Stimulated activated CD8-positive, alpha-beta memory T cell treated with anti-CD3 and anti-CD28 coated beads, Interleukin-4, amount 100 ng/mL, for 48 hours (primary cell): ENCODE measurements at places on chromosomes 4 and X.

DNA sequence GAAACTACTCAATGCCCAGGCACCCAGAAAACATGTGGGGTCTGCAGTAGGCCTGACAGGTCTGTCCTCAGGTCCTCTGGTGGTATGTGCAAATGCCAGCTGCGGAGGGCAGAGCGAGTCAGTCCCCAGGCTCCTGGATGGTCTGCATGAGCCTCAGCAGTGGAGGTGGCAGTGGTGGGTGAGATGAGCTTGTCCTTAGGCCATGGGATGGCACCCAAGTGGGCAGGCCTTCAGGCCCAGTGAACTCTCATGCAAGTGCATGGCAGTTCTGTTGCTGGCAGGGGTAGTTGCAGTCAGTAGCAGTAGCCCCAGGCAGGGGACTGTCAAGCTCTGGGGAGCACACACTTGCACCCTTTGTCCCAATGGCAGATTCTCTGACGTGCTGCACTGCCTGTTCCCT is 106.3 kb upstream of the ANXA10 start:
- no peak for DNase-seq

GRCh38 chr4:136219592-136220125 is 1312.6 kb downstream of the PCDH18 start:
- no peak for DNase-seq

DNA sequence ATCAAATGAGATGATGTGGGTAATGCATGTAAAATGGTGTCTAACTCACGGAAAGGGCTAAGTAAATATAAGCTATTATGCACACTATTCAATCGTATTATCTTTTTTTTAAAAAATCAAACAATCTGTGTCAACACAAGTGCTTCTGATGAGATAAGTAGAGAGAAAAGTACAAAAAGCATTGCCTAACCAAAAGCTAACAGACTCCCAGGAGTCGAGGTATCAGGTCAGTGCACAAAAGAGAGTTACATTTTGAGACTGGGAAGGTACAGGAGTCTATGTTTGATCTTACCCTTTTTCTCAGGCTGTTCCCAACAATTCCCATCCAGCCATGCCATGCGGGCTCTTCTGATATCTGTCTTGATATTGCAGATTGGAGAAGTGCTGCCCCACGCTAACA is 203.3 kb upstream of the ZIC3 start:
- no peak for DNase-seq

DNA sequence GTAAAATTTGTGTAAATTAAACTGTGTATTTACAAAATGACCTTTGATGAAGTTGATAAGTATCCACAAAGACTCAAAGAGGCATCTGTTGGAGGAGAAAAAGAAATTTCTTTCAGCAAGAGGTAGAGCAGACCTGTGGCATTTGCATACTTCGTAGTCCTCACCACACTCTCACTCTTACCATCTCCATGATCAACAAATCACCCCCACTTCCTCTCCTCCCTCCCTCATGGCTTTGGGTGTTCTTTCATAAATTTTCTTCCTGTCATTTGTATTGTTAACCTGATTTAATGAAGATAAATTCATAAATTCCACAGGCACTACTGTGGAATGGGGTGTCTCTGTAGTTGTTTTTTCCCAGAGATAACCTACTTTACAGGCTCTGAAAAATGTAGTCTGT is 366.5 kb downstream of the ZNF674 start:
- no peak for DNase-seq

DNA sequence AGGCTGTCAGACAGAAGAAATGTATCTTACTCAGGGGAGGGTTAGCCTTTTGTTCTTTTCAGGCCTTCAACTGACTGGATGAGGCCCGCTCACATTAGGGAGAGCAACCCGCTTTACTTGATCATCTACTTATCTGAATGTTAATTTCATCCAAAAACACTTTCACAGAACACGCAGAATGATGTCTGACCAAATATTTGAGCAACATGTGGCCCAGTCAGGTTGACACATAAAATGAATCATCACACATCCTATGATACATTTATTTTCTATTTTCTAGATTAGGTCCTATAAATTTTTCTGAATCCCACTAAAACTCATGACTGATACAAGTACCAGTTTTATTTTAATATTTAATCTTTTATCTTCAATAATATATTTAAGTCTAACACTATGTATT is 260.3 kb downstream of the IL15 start:
- DNase-seq = no peak

DNA sequence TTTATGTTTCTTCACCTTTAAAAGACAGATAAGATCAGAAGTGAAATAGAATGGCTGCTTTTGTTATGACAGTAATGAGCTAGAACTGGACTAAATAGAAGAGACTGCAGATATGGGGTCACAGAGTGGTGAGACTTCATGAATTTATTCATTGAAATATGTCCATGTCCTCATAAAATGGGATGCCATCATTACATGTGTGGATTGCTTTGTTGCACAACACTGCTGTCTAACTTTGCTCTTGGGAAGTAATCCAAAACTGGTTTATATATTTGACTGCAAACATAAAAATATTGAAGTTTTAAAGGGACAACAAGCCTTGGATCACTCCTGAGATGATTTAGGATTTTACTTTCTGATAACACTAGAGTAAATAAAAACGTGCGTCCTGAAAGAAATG is 209.2 kb upstream of the FAT4 start:
- DNase-seq = no peak

DNA sequence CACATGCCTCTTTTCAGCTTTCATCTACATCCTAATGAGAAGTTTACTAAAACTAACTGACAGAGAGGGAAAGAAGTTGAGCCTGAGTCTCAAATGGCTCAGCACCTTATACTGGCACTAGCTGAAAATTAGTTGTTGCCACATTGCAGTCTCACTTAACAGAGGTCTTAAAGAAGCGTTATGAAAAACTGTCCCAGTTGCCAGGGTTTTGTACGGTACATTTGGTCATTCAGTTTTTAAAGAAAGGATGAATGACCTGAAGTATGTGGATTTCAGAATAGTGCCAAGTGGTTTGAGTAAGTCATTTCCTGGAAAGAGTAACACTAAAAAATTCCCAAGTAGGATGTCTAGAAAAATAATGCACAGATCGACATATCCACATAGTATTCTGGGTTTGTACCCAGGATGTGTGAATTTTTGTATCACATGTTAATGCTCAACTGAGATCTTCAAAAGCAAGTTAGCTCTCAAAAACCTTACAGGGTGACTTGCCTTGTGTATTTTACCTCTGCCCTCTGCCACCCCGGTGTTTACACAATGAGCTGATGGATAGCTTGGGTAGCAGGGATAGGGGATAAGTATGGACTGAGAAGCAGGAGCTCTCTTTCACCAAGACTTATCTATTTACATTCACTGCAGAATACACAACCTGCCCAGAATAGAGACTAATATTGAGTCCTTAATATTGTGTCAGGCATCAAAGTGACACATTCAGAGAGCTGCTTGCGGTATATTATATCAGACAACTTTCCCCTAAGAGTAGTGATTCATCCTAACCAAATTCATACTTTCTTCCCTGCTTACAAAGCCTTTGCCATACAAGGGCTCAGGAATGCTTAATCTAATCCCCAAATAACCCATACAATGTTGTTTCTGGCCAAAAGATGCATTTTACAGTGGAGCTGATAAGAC is 1075.7 kb upstream of the PABPC4L start:
- no peak for DNase-seq

- DNase-seq = no peak
These were observed 49.9 kb upstream of the MND1 start for GRCh38 chr4:153294631-153295030.

GRCh38 chr4:3655963-3656362 is 110.2 kb upstream of the ADRA2C start:
- DNase-seq = no peak

DNA sequence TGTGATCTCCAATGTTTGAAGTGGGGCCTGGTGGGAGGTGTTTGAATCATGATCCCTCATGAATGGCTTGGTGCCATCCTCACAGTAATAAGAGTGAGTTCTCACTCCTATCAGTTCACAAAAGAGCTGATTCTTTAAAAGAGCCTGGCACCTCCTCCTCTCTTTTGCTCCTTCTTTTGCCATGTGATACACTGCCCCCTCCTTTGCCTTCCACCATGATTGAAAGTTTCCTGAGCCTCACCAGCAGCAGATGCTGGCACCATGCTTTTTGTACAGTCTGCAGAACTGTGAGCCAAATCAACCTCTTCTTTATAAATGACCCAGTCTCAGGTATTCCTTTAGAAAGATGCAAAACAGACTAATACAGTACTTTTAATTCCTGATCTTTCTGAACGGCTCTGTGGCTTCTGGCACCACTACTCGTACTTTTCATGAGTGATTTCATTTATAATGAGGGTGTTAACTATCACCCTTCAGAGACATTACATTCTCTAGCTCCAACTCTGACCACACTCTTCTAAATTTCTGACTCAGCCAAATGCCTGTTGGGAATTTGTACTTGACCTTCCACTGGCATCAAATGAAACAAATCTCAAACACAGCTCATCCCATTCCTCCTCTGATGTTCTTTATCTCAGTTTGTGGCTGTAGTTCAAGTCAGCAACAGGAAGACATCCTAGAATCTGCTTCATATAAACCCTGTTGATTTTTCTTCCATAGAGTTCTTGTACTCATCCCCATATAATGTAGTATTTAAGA is 4.2 kb downstream of the UFSP2 start:
- DNase-seq = no peak

GRCh38 chr4:118417325-118417724 is 64.5 kb upstream of the PRSS12 start:
- DNase-seq = no peak

DNA sequence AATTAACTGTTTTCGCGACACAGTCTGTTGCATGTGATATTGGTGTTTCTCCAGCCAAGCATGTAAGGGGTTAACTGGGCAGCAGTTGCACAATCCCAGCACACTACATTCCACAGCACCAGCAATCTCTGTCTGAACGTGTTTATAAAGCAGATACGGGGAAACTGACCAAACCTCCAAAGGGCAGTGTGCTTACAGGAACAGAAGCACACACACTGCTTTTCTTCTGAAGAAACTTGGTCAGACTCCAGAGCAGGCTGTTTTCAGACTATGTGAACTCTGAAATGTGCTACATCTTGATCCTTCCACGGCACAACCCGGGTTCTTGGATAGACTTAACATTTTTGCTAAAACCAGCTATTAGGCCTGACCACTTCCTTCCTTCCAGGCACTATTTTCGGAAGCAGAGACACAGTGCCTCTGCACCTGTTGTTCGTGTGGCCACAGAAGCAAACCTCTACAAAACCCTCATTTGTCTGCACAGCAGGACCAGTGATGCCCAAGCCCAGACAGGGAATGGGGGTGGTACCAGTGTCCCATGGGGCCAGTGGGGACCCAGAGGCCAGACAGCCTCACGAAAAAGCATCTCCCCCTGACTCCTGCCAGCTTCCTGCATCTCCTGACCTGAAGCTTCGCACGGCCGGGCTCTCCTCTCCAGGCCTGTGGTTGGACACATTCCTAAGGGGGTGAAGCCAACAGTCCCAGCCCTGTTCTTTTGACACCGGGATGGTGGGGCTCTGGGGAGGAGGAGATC is 90.1 kb downstream of the IRF2 start:
- DNase-seq = no peak

- DNase-seq = no peak
These were observed 196.5 kb downstream of the RELL1 start for GRCh38 chr4:37489697-37490096.

DNA sequence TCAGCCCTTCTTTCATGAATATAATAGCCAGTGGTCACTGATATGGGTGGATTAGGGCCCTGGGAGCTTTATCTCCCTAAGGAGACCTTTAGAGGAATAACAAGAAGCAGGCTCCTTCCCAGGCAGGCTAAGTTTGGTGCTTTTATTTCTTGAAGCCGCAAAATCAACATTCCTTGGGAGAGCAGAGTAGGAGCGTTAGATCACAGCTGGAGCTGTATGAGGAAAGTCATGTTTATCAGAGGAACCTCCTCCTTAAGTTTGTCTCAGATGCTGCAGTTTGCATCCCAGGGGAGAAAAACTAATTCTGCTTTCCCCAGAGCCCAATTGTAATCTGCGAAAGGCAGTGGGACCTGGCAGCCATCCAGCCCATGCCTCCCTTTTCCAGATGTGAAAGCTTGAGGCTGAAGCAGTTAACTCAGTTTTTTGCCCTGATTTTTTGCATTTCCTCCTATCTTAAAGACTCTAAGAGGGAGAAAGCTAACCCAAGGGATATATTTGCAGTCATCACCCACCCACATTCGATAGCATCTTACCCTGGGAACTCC is 186.0 kb upstream of the FRMPD4 start:
- no peak for DNase-seq

DNA sequence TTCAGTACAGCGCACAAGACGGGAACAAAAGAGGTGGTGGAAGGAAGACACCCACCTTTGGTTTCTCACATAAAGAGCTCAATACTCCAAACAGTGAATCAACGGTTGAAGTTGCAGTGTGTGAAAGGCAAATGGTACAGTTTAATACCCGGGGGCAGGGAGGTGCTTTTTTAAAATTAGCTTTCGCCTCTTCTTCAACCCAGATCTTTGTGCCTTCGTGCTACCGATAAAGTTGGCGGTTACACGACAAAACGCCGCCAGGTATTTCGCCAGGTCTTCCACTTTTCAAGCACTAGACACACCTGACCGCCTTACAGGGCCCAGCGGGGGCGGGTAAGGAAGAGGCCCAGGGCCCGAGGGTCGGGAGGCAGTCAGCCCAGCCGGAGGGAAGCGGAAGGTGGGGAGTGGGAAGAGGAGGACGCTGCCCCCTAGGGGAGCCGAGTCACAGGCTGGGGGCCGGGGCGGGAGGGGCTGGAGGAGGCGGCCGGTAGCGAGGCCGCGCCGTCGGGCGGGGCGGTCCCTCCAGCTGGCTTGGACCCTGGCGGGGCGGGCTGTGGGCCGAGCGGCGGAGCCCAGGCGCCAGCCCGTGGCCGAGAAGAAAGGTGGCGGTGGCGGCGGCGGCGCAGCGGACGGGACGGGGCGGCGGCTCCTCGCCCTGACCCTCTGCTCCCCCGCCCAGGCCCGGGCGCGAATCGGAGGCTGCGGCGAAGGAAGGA is 16.0 kb downstream of the UTP3 start:
- DNase-seq = peak; percentile 69

DNA sequence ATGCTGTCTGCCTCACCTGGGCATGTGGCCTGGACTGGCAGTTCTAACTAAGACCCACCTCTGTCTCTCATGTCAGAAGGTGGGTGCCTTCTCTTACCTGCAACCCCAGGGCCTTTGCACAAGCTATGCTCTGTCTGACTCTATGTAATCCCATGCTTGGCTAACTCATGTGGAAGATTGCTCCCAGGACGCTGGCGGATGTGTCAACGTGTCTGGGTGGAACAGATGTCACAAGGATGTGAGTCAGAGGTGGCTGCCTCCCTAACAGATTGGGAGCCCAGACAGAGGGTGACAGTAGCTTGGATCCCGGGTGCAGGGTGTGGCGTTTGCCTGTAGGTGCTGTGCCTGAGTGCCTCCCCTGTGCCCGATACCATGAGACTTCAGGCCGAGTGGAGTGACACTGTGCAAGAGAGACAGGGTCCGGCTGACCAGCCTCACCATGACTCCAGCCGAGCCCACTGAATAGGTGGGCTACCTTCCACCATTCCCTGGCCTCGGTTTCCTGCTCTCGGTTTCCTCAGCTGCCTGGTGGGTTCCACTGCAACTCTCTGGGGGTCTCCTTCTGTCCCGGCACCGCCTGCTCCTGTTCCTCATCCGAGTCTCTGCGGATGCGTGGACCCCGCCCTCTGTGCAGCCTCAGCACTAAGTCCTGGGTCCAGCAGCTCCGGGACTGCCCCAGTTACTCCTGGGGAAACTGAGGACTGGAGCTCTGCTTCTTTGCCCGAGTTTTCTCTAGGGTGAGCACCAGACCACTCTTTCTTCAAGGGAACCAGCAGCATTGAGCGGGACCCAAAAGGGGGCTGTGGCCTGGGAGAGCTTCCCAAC is 11.0 kb downstream of the SH3BP2 start:
- DNase-seq = no peak

GRCh38 chrX:19121898-19122640 is at the start of gene ADGRG2:
Gene ADGRG2 (minus strand): TSS chrX:19122468. CDS start chrX:19068834, 53,634 bp downstream.
- no peak for DNase-seq
